ENCODE measurements at places on chromosomes 1 and 21.
A peak's percentile ranks its signal among the peaks of the same experiment; 100 is the strongest.

DNA sequence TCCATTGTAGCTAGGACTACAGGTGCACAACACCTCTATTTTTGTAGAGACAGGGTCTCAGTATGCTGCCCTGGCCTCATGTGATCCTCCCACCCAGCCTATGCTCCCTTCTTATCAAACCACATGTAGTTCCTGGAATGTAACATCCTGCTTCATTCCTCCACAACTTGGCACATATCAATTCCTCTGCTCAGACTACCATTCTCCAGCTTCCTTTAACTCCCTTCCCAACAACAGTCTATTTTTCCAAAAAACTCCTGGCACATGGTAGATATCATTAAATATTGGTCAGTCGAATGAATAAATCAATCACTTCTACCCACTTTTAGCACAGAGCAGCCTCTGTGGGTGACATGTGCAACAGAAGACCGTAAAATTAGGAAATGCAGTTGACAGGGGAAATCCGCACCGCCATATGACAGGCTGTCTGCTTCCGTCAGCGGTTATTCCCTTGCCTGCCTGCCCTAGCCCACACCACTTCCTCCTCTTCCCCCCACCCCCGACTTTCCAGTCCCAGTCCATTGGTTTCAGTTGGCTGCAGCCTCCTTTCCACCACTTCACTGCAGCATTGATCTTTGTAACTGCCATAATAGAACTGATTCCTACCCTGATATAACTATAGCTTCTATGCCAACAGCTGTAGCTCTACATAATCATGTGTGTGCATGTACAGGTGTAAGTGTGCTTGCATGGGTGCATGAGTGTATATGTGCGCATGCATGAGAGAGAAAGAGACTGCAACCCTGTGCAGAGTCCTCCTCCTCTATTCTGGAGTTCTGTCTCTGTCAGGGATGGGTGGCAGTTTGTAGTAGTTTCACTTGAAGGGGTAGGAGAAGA lies 6.8 kb upstream of the AKR1A1 start:
- peak; percentile 63 for DNase-seq

- DNase-seq, result no peak
Measured at GRCh38 chr1:159071970-159072582, 4.5 kb downstream of the AIM2 start.

- DNase-seq, result peak; percentile 29
Measured at GRCh38 chr1:25572708-25573590, 29.5 kb downstream of the LDLRAP1 start.

DNA sequence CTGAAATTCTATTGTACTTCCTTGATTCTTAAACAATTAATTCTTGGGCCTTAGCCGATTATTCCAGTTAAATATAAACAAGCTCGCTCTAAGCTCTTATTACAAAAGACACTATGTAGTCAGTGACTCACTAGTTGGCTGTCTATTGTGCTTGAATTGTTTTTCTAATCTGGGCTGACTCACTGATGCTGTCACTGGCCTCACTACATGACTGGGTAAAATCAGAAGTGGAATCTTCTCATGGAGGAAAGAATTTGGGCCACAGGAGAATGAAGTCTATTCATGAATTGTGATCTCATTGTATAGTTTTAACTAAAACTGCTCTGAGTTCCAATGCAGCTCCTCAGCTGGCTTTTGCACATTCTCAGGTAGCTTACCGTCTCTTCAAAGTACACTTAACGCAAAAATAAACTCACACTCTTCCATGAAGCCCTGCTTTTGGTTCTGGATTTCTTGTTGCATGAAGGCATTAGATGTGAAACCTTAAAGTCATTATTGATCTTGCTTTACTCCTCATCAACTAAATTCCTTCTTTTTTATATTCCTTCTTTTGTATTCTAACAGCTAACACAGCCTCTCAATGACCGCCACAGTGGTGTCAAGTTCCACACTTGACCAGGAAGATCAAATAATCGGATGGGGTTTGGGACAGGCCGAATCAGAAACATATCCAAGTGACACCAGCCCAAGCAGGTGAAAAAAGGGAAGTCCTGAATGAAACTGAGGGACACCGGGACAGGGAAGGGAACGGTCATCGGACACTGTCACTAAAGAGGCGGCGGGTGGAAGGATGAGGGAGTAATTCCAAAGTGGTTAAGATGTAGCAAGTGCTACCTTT lies 80.9 kb upstream of the LBR start:
- DNase-seq, result no peak

DNA sequence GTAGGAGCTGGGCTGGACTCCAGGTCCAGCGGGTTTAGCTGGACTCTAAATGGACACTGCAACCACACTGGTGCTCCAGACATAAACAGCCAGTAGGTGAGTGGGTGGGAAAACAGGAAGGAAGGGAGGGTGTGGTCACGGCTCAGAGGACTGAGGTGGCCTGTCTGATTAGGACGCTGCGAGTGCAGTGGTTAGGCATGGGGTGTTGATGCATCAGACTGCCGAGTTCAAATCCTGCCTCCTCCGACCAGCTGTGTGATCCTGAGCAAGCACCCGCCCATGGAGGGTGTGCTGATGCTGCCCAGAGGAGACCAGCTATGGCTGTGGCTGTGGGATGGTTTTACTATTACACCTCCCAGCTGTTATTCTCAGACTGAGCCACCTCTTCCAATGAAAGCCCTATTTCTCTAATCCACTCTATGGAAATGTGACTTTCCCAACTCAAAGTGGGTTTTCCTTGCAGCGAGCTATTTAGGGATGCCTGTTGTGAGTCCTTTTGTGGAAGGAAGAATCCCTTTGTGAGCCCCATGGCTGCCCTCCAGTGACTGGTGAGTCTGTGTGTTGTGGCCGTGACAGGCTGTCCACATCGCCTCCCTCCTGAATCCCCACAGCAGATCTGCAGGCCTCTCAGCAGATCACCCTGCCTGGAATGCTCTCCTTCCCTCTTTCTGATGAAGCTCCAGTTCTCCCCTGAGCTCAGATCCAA lies 56.6 kb upstream of the EDN2 start:
- no peak for DNase-seq

- no peak for DNase-seq
Measured at GRCh38 chr1:39047374-39048229, 21.5 kb downstream of the NDUFS5 start.

DNA sequence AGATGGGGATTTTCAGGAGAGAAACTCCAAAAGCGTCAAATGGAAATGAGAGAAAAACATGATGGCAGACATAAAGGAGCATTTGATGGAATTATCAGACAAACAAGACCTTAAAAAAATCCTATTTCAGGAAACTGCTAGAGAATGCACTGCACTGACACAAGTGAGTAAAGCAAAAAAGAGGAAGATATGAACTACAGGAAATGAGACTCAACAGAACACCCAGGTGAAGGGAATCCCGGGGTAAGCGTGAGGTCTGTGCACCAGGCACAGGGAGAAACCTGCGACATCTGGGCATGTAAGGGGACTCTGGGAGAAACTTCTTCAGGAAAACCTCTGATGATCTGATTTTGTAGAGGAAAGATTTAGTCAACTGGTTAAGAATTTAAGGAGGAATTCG lies 2.8 kb downstream of the TARBP1 start:
- no peak for DNase-seq

DNA sequence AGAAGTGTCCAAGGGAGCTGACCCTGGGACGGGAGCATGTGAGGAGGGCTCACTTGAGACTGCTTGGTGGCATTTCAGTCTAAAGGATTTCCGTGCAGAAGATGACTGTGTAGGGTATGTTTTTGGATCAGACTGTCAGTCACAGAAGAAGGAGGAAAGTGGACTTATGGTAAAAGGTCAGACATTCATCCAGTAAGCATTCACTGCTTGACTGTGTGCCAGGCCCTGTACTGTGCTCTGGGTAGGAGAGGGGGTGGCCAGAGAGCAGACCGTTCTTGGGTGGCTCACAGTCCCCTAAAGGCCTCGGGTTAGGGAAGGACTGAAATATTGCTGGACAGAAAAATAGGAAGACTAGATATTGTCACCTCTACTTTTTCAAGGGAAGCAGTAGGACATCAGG lies 2.1 kb upstream of the SERINC2 start:
- no peak for DNase-seq

DNA sequence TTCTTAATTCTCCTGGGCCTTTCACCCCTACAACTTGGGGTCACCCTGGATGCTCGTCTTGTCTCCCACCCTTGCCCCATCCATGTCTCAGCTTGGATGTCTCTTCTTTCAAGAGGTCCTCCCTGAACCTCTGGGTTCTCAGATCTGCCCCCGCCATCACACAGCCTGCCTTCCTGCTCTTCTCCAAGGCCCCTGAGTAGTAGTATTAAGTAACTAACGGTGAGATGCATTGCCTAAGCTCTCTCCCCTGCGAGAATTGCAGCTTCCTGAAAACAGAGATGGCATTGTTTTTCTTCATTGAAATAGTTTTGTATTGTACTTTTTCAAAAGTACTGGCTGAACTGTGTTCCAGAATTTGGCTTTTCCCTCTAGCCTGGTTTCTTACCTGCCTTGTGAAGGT lies 16.0 kb downstream of the MIIP start:
- DNase-seq, result no peak

- DNase-seq, result no peak
Measured at GRCh38 chr1:203572134-203572625, 54.5 kb upstream of the ATP2B4 start.

- DNase-seq, result no peak
Measured at GRCh38 chr1:186473047-186473446, 12.1 kb upstream of the PDC start.

GRCh38 chr1:43493661-43494450 lies 36.8 kb upstream of the PTPRF start:
- DNase-seq, result no peak

GRCh38 chr1:14292520-14292919 lies 306.0 kb upstream of the KAZN start:
- no peak for DNase-seq

- no peak for DNase-seq
Measured at GRCh38 chr1:243917177-243917862, 67.3 kb upstream of the AKT3 start.
